Stimulated activated CD4-positive, alpha-beta T cell treated with anti-CD3 and anti-CD28 coated beads, Interleukin-12 subunit alpha, Interleukin-12 subunit beta, amount 100 ng/mL, for 4 hours (primary cell): ENCODE measurements at places on chromosomes 3 and 15.

DNA sequence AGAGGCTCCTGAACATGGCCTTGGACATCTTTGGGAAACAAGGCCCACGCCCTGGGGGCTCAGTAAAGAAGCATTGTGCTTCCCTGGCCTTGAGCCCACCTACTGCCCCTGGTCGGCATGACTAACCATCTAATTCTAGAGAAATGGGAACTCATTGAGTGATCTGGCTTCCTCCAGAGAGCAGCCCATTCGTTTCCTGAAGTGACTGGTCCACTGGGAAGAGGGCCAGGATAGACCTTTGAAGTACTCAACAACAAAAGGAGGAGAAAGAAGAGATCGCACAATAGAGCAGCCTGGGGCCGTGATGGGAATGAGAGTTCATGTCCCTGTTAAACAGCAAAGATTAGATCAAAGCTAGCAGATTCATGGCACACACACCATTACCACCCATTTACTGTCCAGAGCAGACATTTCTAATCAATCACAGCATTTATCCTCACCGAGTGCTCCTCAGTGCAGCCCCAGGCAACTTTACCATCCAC is 514.4 kb upstream of the PROK2 start:
- DNase-seq, result no peak

DNA sequence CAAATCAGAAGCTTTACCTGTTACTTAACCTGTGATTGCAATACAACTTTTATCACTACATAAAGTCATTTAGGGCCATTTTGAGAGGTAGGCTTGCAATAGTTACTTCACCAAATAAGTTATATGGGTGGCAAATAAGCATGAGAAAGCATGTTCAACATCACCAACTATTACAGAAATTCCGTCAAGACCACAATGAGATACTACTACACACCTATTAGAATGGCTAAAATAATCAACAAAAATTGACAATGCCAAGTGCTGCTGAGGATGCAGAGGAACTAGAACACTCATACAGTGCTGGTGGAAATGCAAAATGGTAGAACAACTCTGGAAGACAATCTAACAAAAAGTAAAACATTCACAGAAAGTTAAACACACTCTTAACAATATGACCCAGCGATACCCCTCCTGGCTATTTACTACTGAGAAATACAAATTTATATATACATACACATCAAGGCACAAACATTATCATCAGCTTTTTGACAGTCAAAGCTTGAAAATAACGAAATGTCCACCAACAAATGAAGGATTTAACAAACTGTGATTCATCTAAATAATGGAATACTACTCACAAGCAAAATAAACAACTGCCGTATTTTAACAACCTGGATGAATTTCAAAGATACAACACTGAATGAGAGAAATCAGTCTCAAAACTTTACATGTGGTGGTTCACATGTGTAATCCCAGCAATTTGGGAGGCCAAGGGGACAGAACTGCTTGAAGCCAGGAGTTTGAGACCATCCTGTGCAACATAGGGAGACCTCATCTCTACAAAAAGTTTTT is 82.9 kb downstream of the MYO9A start:
- no peak for DNase-seq

DNA sequence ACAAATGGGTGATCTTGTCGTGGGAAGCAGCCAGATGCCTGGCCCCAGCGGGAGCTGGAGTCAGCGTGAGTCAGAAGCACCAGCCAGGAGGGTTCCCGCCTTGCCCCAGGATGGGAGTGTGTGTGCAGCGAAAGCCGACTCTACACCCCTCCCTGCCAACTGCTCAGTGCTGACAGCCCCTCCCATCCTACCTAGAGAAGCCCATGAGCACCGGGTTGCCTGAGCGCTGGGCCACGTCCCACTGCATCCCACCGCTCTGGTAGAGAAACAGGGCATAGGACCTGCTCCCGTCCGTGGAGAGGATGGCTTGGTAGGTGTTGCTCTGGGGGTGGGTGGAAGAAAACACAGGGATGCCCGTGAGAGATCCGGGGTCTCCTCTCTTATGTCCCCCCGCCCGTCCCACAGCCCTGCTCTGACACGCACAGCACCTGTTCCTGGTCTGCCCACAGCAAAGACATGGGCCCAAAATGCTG is 42.9 kb downstream of the MUC4 start:
- DNase-seq, result no peak

DNA sequence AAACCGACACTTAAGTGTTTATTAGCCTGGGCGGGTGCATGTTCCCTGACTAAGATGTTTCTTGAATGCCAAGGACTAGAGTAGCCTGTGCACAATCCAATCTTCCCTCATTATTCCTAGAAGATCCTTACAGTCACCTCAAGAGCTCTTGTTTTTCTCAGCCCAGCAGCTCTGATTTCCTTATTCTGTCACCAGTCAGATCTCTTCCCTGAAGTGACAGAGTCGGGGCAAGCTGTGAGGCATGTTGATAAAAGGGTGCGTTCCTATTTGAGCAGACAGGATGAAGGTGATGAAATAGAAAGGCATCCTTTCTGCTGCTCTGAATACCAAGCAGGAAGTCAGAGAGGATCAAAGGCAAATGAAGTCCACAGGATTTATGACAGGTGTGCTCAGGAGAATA is 125.6 kb upstream of the MCTP2 start:
- no peak for DNase-seq

DNA sequence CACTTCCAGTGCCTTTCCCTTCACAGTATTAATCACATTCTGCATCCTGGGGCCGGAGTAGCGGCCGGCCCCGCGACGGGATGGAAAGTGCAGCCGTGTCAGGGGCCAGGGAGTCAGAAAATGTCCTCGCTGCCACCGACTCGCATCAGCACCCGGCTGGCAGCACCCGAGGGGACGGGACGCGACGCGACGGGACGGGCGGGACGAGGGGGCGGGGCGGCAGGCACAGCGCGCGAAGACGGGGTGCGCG is 353 bp downstream of the ATG3 start:
- peak; percentile 78 for DNase-seq

- no peak for DNase-seq
Observed at GRCh38 chr3:27535809-27536392, 51.7 kb upstream of the SLC4A7 start.

GRCh38 chr3:184230603-184231528 is 1.5 kb downstream of the VWA5B2 start:
- DNase-seq, result no peak

DNA sequence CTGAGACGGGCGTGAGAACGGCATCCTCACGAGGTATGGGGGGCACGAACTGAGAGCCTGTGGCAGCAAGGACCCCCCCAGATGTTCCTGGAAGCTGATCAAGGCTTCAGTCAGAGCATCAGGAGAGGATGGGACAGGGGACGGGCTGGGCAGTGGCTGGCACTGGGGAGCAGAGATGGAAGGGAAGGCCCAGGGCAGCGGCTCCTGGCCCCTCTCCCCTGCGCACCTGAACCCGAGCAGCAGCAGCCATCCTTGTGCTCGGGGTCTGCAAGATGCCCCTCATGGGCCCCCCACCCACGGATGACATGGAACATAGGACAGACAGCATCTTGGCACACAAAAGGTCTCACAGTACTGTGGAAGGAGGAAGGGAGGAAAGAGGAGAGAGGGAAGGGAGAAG is 51.3 kb downstream of the DHX30 start:
- DNase-seq, result no peak

- no peak for DNase-seq
Observed at GRCh38 chr15:70017801-70018200, 79.9 kb downstream of the TLE3 start.

DNA sequence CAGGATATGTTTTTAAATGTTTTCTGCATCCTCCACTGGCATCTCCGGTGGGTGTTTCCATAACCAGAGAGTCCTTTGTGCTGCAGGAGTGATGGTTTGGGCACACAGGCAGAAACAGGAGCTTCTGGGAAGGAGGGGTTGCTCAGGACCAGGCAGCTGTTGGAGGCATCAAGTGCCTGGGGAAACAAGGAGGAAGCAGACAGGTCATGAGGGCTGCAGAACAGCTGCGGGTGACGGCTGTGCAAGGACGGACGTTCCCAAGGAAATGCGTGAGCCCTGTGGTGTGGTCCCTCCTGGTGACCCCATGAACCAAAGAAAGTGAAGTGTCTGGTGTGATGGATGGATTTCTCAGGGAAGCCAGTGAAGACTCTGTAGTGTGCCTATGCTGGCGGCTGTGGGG is 61.2 kb upstream of the TNFAIP8L3 start:
- DNase-seq, result no peak

DNA sequence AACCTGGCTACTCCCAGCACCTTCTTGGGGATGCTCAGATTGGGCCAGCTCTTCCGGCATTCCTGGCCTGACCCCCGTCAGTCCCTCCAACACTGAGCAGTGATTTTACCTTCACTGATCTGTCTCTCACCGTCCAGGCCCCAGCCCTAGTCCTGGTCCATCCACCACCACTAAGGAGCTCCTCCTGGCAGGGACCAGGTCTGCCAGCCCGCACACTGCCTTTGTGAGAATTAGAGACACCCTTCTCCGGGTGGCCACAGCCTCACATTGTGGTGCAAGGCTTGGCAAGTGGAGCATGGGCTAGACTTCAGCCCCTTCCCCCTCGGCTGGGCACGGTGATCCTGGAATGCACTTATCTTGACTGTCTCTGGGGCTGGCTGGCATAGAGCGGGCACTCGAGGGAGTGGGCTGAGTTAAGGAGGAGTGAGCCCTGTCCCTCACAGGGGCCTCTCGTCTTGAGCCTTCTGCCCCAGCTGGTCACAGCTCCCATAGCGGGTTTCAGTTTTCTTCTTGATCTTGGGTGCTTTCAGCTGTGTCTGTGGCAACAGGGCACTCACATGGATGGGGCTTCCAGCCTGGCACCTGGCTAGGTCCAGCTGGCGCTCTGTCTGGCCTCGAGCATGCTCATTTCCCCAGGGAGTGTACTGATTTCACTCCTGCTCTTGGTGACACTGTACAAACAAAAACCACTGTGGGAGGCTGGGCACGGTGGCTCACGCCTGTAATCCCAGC is 53.9 kb downstream of the LINGO1 start:
- no peak for DNase-seq

DNA sequence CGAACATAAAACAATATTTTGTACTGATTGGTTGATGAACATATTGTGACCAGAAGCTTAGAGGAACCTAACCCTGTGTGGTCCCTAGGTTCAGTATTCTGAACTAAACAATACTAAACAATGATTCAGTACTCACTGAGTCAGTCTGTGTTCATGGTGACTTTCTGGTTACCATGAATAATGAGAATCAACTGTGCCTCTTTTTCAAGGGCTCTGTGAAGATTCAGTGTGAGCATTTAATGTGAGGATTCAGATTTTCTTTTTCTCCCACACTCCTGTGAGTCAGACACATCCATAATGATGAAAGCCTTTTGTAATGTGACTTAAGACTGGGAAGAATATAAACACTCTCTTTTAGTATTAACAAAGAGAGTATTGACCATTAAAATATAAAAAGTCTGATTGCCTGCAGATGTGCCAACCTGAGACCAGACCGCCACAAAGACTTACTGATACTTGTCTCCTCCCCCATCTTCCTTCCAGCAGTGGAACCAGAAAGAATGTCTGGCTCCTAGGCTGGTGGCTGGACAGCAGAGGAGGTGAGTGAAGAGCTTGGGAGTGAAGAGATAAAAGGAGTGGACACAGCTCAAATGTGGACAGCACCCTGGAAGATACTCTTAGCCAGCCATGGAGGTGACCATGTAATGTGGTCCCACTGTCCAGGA is 17.6 kb upstream of the ACTL6A start:
- DNase-seq, result no peak

- peak; percentile 34 for DNase-seq
Observed at GRCh38 chr15:91032919-91033803, 10.8 kb upstream of the VPS33B start.

- no peak for DNase-seq
Observed at GRCh38 chr3:127817406-127817841, 4.9 kb downstream of the MGLL start.

- no peak for DNase-seq
Observed at GRCh38 chr3:43094381-43094780, 11.5 kb downstream of the POMGNT2 start.

- no peak for DNase-seq
Observed at GRCh38 chr3:32181796-32182195, 56.7 kb upstream of the CMTM8 start.
